ENCODE measurements at places on chromosomes 3 and 15. TPM values are rescaled to one million over a fixed set of nuclear protein-coding genes. Genes with fewer than 3 reads are reported as not detected.

Gene UNC13C
- not detected for total RNA-seq

Gene WNT7A
- not detected for total RNA-seq

Gene SAMD7
- total RNA-seq, result not detected

Gene CFAP44
- total RNA-seq, result 2.0 TPM

Gene PLSCR5
- not detected for total RNA-seq

Gene ABHD6
- 28.2 TPM for total RNA-seq

DNA sequence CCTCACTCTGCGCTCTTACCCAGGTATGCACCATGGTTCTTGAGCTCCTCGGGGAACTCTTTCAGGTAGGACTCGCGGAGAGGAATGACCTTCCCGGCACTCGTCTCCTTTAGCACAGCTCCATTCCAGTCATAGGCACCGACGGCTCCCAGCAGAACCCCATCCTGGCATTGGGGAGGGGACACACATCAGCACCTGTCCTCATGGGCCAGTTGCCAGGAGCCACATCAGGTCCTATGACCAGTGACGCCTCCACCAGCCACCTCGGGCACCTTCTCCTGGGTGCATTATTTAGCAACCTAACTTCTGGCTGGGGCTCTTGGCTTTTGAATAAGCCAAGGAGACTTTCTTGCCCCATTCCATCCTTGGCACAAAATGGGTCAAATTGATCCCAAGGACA is 61.9 kb downstream of the FEM1B start:
- DNase-seq, result no peak

GRCh38 chr15:77989296-77990143 is 88.0 kb downstream of the TBC1D2B start:
- no peak for DNase-seq
